ENCODE measurements at places on chromosomes 11 and 22.
A peak's percentile ranks its signal among the peaks of the same experiment; 100 is the strongest.

DNA sequence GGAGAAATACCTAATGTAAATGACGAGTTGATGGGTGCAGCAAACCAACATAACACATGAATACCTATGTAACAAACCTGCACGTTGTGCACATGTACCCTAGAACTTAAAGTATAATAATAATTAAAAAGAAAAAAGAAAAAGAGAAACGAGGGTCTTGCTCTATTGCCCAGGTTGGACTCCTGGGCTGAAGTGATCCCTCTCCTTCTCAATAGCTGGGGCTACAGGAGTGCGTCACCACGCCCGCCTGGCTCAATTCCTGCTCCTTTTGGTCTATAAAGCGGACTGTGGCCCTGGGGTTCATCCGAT, 521 bp upstream of the PTS start:
- DNase-seq: no peak

- DNase-seq: no peak
These were observed 170.7 kb downstream of the GRIK4 start for GRCh38 chr11:120682332-120682649.

DNA sequence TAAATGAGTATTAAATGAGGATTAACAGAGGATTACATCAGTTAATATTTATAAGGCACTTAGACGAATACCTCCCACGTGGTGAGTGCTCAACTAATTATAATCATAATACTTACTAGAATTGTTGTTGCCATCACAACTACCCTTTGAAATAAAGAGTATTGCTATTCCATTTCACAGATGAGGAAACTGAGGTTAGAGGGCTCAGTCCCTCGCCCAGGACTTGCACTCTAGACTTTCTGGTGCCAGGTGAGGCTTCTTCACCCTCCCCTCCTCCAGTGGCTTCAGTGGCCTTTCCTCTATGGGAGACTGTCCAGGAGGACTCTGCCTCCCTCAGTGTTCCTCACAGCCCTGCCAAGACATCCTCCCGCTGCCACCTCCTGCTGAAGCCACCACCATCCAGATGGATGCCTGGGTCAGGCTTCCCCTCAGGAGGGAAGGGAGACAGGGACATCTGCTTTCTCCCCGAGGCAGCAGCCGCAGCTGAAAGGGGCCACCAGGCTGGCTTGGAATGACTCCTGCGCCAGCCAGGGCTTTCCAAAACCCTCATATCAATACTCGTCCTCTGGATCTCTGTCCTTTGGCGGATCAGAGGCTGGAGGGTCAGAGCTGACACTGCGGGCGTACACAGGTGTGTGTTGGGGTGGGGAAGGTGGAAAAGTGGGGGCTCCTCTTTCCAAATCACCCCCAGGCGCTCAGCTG, 580.1 kb downstream of the BUD13 start:
- no peak for DNase-seq

DNA sequence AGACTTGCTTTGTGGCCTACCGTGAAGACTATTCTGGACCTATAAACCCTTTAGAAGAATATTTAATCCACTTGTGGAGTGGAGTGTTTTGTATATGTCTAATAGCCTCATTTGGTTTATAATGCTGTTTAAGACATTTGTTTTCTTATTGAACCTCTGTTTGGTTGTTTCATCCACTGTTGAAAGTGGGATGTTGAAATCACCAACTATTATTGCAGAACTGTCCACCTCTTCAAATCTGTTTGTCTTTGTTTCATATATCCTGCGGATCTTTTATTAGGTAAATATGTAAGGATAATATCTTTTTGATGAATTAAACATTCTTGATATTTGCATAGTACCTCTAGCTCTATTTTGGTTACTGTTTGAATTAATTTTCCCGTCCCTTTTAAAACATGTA, 49.1 kb downstream of the XKR3 start:
- no peak for DNase-seq

DNA sequence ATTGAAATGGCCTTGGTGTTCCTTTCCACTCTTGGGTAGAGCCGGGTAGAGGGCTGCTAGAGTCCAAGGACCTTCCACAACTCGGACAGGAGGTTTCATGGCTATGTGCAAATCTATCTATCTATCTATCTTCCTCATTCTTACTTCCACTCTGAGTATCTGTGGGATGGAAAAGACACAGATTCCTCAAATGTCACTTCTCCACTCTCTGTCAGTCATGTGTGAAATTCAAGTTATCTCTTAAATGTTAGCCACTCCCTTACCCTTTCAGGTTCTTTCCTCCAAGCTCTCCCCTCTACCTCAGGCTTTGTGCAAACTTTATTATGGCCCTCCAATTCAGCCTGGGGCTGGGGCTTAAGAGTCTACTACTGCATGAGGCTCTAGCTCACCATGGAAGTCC, 84.3 kb downstream of the GDPD4 start:
- DNase-seq: no peak

DNA sequence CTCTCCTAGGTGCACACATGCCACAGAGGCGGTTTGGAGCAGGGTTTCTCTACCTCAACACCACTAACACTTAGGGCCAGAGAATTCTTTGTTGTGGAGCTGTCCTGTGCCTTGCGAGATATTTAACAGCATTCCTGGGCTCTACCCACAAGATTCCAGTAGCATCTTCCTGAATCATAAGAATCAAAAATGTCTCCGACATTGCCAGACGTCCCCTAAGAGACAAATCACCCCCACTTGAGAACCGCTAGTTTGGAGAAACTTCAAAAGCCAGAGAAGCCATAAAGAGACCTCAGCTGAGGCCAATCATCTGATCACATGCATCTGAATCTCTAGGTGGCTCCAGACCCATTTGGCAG, 16.1 kb downstream of the MFNG start:
- DNase-seq: no peak

- DNase-seq: no peak
These were observed 80.1 kb downstream of the EMSY start for GRCh38 chr11:76524919-76525318.

GRCh38 chr11:74644081-74644480, 51.7 kb downstream of the POLD3 start:
- no peak for DNase-seq

DNA sequence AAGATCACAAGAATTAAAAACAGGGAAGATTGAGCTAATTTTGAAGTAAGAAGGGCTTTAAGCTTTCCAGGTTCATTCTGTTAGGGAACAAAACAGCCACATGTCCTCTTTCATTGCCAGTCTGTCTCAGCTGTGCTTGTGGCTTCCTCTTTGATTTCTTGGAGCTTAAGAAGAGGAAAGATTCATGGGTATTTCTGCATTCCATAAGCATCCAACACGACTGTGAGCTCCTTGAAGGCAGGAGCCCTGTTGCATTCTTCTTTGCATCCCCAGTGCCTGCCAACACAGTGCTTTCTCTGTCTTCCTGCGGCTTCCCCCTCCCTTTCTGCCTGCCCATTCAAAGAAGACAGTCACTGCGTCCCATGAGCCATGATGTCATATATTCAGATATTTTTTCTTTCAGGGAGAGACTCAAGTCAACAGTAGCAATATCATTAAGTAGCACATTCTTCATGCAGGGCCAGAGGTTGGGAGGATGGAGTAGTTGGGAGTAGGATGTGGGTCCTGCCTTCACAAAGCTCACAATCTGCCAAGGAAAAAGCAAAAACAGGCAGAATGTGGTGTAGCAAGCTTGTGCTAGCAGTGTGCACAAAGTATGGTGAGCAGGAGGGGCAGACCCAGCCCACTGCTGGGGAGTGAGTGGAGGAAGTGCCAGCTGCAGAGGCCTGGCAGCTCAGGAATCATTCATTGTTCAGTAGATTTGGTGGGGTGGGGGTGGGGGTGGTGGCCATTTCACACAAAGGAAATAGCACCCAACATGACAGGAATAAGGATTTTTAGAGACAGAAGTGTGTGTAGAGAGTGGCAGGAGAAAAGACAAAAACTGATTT, 162.1 kb upstream of the RASSF10 start:
- no peak for DNase-seq

GRCh38 chr11:64003807-64004589, 17.8 kb downstream of the OTUB1 start:
- no peak for DNase-seq

DNA sequence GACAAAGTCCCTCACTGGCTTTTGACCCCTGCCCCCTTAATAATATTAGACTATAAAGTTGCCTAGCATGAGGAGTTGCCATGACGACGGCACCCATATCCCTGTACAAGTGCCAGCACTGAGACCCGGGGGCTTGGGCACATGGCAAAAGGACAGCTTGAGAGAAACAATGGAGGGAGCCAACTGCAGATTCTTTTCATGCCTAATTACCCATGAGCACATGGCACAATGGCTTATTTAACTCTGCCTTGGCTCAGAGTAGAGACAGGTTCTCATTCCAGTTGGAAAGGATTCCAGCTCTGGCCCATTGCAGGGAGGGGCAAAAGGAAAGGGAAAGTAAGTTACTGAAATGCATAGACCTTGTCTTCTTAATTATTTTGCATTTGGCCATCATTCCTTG, 261.2 kb upstream of the UBASH3B start:
- no peak for DNase-seq

GRCh38 chr22:19962246-19962908, 20.8 kb upstream of the TXNRD2 start:
- peak; percentile 90 for DNase-seq

DNA sequence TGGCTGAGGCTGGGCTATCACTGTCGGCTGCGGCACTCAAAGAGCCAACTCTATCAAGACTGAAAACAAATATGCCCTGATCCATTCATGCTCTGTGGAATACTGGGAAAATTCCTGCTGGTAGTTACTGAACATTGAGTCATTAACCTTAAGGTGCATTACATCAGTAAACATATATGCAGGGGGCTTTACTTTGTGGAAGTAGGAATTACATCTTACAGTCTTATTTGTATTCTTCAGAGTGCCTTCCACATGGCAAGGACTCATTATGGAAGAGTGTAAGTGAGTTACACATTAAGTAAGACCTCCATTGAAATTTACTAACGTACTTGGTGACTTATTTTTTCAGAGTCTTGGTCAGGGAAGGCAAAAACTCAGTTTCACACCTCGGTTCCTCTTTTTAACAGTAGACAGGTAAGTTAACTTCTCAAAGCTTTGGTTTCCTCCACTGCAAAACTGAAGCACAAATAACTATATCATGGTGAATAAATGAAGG, 4.5 kb downstream of the OR5B21 start:
- DNase-seq: no peak

GRCh38 chr22:21946262-21946925, 6.3 kb downstream of the PPM1F start:
- DNase-seq: no peak

GRCh38 chr11:16326679-16327297, 29.6 kb downstream of the SOX6 start:
- DNase-seq: no peak

GRCh38 chr22:46001046-46001425, 24.1 kb upstream of the WNT7B start:
- DNase-seq: no peak

GRCh38 chr11:33893711-33894397, 2.0 kb upstream of the LMO2 start:
- no peak for DNase-seq

- peak; percentile 11 for DNase-seq
These were observed 6.8 kb upstream of the IL17REL start for GRCh38 chr22:50019316-50019715.

DNA sequence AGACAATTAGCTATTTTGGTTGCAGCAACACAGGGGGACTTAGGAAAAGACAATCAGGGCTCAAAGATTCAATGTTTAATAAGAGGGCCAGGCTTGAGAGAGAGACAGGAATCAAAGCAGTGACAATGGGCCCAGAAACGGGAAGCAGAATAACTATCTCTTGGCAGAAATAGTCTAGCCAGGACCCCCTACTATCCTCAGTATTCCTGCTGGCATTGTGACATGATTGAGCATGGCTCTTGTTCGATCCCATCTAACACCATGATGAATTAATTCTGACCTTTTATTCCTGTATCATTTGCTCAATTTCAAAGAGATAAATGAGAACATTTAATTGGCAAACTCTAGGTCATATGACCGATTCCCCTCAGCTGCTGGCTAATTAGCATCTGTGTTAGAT, 12.8 kb upstream of the ANO5 start:
- DNase-seq: no peak

DNA sequence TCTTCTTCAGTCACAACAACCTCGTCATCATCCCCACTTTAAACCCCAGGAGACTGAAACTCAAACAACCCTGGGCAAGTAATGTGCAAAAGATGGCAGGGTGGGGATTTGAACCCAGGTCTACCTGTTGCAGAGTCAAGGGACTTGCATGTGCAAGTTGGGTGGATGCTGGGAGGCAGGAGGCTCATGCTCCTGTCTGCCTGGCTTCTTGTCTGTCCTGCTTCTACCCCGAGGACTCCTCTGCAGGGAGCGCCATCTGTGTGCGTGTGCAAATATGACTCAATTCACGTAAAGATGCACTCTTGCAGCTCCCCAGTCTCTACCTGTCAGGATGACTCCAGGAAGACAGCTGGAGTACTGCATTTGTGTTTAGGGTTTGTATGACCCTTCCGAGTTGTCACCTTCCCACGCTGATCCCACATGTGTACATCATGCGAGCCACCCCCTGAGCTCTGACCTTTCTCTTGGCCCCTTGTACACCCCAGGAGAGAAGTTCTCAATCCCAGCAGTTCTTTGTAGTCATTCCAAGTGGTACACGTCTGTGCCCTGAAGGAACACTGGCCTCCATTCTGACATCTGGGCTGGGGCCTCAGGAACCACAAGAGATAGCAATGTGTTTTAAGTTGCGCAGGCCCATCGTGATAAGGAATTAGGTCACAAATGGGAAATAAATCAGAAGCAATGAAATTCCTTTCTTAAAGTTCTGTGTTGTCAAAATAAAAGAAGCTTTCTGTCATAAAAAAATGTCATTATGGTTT, 95.7 kb downstream of the CWC15 start:
- DNase-seq: no peak

- no peak for DNase-seq
These were observed 740 bp upstream of the TRMT2A start for GRCh38 chr22:20117633-20118299.

- peak; percentile 59 for DNase-seq
These were observed 1.0 kb downstream of the ANKRD42 start for GRCh38 chr11:83194281-83195142.

- DNase-seq: no peak
These were observed 3.9 kb downstream of the LMF2 start for GRCh38 chr22:50503475-50504145.

- no peak for DNase-seq
These were observed 136.0 kb downstream of the C11orf58 start for GRCh38 chr11:16874275-16874975.

GRCh38 chr22:49971232-49972162, 10.9 kb downstream of the PIM3 start:
- DNase-seq: peak; percentile 31

- DNase-seq: no peak
These were observed 110.8 kb downstream of the TEAD1 start for GRCh38 chr11:12784987-12785386.

DNA sequence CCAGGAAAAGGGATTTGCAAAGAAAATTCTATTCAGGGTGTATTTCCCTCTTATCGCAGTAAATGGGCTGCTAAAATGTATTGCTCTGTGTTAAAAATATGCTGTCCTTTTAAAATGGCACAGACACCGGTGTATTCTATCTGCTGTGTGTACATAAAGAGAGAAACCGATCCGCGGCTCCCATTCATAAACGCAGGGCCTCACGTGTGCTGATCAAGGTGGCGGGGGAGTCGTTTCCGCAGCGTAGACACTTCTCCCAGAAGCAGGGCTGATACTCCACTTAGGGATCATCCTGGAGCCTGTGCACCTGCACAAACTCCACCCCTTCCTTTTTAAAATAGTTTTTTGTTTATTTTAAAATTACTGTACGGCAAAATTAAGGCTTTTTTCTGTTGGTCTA, 26.1 kb upstream of the IGSF9B start:
- DNase-seq: no peak

- peak; percentile 14 for DNase-seq
These were observed 78.8 kb downstream of the RELT start for GRCh38 chr11:73454987-73455386.
